ENCODE measurements at places on chromosomes 11 and 22. TPM values are rescaled to one million over a fixed set of nuclear protein-coding genes. Genes with fewer than 3 reads are reported as not detected.
A peak's percentile ranks its signal among the peaks of the same experiment; 100 is the strongest.

DNA sequence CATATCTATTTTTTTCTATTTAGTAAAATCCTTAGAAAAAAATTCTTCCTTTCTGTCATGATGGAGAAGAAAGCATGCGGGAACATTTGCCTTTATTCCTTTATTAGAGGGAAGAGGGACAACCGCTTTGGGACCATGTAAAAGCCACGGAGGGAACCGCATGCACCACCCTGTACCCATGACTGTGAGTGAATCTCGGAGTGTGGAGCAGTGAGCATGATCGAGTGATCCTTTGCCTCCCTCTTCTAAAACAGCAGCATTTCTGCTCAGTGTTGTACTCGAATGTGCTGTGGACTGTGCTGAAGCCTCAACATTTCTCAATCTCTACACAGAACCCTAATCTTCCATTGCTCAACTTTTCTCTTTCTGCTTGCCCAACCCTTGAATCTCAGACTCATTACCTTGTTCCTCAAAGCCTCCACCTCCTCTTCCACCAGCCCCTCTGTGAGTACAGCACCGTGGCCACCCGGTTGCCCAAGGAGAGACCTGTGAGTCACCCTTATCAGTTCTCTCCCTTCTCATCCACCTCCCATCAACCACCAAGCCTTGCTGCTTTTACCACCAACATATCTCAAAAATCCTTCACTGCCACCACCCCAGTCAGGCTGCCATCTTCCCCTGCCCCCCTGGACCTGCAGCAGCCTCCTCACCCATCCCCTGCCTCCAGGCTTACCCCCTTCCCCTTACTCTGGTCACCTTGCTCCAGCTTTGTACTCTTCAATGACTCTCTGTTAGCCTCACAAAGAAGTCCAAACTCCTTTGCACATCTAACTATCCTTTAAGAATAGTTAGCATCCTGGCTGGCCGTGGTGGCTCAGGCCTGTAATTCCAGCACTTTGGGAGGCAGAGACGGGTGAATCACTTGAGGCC, 103.1 kb downstream of the NAT10 start:
- peak; percentile 64 for DNase-seq

DNA sequence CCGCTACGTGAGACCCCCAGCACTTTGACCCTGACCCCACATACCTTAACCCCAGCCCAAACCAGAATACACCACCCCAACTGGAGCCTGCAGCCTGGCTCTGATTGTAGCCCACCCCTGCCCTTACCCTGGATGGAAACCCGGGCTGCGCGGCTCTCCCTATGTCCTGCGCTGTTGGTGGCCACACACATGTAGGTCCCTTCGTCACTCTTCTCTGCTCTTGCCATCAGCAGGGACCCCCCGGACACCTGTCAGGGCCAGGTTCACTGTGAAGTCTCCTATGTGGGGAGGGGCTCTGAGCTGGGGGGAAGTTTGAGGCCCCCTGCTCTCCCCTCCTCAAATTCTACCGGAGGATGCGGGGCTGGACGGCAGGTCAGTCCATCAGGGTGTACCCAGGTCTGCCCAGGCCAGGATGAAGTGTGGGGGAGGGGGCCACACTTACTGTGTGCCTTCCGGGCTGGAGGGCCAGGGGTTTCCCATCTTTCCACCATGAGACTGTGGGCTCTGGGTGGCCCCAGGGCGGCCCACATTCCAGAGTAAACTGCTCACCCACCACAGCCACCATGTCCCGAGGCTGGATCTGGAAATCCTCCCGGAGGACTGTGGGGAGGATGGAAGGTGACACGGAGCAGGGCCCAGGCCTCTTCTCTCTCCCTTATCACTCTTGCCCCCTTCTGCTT, 1.5 kb downstream of the ROBO4 start:
- peak; percentile 88 for DNase-seq

- no peak for DNase-seq
Observed at GRCh38 chr11:67352546-67353316, 615 bp downstream of the POLD4 start.

GRCh38 chr22:33162196-33162595, 104.0 kb upstream of the SYN3 start:
- no peak for DNase-seq

DNA sequence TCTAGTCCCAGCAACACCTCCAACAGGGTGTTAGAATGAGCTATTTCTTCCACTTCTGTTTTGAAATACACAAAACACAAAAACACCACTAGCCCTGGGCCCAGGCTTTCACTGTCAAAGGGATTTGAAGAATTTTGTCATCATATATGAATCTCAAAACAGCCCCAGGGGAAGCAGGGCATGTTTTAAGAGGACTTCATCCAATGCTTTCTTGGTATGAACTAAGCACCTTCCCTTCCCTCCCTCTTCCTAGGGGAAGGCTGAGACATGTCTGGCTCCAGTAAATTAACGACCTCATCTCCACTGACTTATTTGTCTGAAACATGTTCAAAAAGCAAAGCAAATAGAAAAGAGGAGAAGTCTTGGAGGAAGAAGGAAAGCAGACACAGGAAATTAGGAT, 75.7 kb upstream of the INCENP start:
- DNase-seq = peak; percentile 43

DNA sequence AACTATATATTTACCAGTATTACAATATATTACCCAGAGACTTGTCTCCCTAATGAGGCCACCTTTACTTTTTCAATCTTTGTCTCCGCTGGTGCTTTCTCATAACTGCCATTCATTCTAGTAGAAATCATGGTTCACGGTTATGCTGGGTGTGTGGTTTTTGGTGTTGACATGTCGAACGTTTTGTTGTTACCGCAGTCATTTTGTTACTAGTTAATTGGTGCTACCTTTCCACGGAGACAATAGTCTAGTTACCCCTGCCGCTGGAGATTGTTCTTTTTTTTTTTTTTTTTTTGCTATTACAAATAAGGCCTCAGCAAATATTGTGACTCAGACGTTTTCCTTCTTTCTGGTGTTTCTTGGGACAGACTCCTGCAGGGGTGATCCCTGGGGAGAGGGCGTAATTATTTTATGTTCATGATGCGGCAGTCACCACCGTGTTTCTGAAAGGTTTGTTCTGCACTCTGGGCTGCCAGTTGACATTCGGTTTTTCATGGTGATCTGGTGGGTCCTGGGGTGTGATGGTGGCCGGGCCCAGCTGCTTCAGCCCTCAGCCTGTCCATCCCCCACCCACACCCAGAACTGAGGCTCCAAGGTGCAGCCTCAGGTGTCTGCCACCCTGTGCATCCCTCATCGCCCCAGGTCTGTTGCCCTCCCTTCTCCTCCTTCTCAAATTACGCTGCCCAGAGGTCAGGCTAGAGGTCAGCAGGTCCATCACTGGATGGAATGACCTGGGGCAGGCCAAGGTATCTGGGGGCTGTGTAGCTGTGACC, 28.6 kb downstream of the LRP5 start:
- DNase-seq = no peak

- peak; percentile 33 for DNase-seq
Observed at GRCh38 chr11:47938791-47939560, 41.4 kb upstream of the PTPRJ start.

GRCh38 chr11:72294616-72295395, 50.8 kb upstream of the PHOX2A start:
- no peak for DNase-seq

DNA sequence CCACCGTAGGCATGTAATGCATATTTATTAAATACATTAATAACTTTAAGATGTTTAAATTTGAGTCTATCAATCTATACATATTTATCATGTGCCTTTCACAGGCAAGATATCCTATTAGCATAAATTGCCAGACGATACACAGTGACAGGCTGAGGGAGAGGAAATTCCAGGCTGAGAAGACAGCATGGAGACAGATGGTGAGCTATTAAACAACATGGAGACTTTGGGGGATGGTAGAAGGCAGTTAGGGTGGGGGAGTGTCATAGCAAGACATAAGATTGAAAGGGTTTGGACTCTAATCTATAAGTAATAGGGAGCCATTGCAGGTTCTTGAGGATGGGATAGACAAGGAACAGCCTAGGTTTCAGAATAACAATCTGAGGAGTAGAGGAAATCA, 138.5 kb downstream of the NXPE2 start:
- DNase-seq = no peak

GRCh38 chr11:75896843-75897419, 81.9 kb downstream of the UVRAG start:
- peak; percentile 48 for DNase-seq

DNA sequence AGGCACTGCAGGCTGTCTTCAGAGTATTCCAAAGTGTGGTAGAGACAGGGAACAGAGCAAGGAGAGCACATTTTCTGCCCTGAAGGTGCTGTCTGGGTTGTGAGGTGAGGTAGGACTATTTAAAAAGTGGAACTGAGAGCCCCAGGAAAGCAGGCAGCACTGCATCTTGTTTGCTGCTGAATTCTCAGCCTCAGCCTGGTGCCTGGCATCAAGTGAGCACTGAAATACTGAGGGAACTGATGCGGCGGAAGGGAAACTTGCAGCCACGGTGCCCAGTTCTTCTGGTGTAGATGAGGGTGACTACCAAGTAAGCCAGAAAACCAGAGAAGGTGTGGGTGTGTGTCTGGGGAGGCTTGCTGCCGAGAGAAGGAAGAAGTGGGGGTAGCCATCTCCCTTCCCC, 59.5 kb downstream of the TNRC6B start:
- DNase-seq = no peak

DNA sequence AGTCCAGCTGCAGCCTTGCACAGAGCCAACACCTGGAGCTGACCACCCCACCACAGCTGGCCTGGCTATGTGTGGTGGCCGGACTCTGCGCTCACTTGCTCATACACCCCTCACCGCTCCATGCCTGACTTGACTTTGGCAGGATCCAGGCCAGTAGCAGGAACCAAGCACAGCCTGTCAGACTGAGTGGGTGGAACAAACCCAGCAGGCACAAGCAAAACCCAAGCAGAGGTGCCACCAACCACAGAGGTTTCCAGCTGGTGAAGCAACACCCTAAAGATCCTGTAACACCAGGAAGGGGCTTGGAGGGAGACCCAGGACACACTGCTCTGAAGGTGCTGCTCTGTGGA, 44.9 kb upstream of the WNT11 start:
- no peak for DNase-seq

- DNase-seq = no peak
Observed at GRCh38 chr11:9571071-9571762, 2.3 kb upstream of the WEE1 start.

- no peak for DNase-seq
Observed at GRCh38 chr22:43894122-43894521, 2.3 kb upstream of the PNPLA5 start.

GRCh38 chr11:127619946-127620345, 619.4 kb upstream of the KIRREL3 start:
- peak; percentile 74 for DNase-seq

DNA sequence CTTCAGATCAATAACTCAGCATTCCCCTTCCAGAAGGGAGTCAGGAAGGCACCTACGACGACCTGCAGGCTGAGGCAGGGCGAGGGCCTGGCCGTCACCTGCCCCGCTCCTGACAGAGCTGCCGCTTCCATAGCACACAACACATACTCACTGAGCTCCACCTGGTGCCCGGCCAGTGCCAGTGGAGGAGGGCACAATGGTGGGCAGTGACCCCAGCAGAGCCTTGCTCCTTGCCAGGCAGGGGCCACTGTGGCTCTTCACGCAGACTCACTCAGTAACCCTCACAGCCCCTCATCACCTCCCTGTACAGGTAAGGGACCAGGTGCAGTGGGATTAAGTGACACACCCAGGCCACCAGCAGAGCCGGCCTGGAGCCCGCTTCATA, 24.6 kb downstream of the LRFN4 start:
- no peak for DNase-seq

GRCh38 chr22:22667966-22668880, 23.8 kb downstream of the GGTLC2 start:
- DNase-seq = no peak

Gene SPINDOC
- total RNA-seq = 15.3 TPM

Gene GPR83
- total RNA-seq = not detected

Gene RAB36
- 2.7 TPM for total RNA-seq

Gene SDHD
- total RNA-seq = 205 TPM

Gene FOLR3
- total RNA-seq = 0.17 TPM

Gene ARHGAP20
- 1.1 TPM for total RNA-seq

Gene PHF21B
- total RNA-seq = not detected

Gene PDHX
- 81.7 TPM for total RNA-seq
